ENCODE measurements at places on chromosomes 3 and 15. TPM values are rescaled to one million over a fixed set of nuclear protein-coding genes. Genes with fewer than 3 reads are reported as not detected.

DNA sequence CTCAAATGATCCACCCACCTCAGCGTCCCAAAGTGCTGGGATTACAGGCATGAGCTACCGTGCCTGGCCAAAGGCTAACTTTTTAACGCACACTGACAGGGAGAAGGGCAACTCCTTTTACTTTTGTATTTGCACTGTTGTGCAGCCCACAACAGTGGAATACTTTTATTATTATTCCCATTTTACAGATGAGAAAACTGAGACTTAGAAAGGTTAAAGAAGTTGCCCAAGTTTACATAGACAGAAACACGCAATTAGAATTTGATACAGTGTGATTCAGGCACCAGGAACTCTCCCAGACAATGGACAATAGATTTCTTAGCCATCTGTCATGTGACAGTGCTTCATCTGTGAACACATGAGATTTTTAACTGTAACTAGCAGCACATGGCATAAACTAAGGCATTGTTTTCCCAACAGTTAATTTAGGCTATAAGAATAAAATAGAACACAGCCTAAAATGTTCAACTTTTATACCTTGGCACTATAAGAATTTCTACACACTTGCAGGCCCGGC is 18.8 kb downstream of the STAG1 start:
- H3K27ac ChIP-seq: no peak overlapping the region
- H3K4me1 ChIP-seq: peaks cover 46% of the 10 kb centered on the region
- H3K36me3 ChIP-seq: peaks cover 14% of the 10 kb centered on the region

- peaks cover 5% of the 10 kb centered on the region for H3K36me3 ChIP-seq
- DNase-seq: peak; percentile 30
- peak overlapping the region; percentile 89 for H3K27ac ChIP-seq
- no peaks in the 10 kb centered on the region for H3K27me3 ChIP-seq
These were observed 790 bp downstream of the LAMP3 start for GRCh38 chr3:183161552-183162336.

The TRAIP gene
- total RNA-seq: 32.9 TPM

GRCh38 chr3:45890405-45890804 is 4.1 kb downstream of the CCR9 start:
- H3K27me3 ChIP-seq: peaks cover 58% of the 10 kb centered on the region
- no peak for DNase-seq
- peaks cover 6% of the 10 kb centered on the region for H3K36me3 ChIP-seq
- H3K27ac ChIP-seq: no peak overlapping the region
- peak overlapping the region; percentile 53 for H3K4me3 ChIP-seq

The MKRN2OS gene
- not detected for total RNA-seq

GRCh38 chr3:194522579-194523046 is 35.8 kb upstream of the ATP13A3 start:
- no peaks in the 10 kb centered on the region for H3K36me3 ChIP-seq
- H3K27me3 ChIP-seq: peaks cover 13% of the 10 kb centered on the region
- no peak overlapping the region for H3K27ac ChIP-seq
- peaks cover 10% of the 10 kb centered on the region for H3K4me1 ChIP-seq
- no peak overlapping the region for H3K4me3 ChIP-seq

GRCh38 chr15:44064706-44065105 is 130.4 kb downstream of the FRMD5 start:
- H3K4me1 ChIP-seq: no peaks in the 10 kb centered on the region
- DNase-seq: no peak
- H3K27me3 ChIP-seq: peaks cover 26% of the 10 kb centered on the region
- no peaks in the 10 kb centered on the region for H3K36me3 ChIP-seq
- no peak overlapping the region for H3K4me3 ChIP-seq

The SOX14 gene
- total RNA-seq: not detected

The OPA1 gene
- 61.3 TPM for total RNA-seq

DNA sequence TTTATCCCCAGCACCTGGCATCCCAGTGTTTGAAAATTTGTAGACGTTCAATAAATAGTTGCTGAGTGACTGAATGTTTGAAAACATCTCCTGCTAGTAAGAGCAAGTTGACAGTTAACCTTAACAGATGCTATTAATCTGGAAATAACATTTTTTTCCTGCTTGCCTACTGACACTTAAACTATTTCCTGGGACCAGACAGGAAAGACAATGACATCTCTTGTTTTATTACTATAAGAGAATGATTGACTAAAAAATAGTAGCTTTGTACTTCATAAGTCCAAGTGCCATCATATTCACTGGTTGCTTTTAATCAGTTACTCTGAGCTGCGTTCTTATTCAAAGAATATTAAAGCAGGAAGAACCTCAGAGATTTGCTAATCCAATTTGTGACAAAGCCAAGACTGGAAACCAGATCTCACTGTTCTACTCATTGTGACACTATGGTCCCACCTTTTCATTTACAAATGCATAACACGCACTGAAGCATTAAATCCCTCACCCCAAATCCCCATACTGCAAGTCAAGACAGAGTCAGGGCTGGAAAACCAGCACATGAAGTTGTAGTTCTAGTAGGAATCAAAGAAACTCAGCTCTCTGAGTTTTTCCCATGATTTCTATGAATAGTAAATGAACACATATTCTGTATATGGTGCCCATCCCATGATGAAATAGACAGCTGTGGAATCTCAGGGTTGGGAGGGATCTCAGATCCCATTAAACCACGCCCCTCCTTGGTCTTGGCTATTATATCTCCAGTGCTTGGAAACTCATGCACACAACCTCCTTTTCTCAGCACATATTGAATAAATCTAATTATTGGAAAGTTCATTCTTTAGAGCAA is 212.7 kb upstream of the P2RY1 start:
- DNase-seq: no peak
- H3K4me3 ChIP-seq: no peak overlapping the region
- H3K27me3 ChIP-seq: peaks cover 7% of the 10 kb centered on the region
- no peaks in the 10 kb centered on the region for H3K36me3 ChIP-seq
- no peaks in the 10 kb centered on the region for H3K4me1 ChIP-seq
- H3K27ac ChIP-seq: no peak overlapping the region

The EPHA3 gene
- not detected for total RNA-seq

DNA sequence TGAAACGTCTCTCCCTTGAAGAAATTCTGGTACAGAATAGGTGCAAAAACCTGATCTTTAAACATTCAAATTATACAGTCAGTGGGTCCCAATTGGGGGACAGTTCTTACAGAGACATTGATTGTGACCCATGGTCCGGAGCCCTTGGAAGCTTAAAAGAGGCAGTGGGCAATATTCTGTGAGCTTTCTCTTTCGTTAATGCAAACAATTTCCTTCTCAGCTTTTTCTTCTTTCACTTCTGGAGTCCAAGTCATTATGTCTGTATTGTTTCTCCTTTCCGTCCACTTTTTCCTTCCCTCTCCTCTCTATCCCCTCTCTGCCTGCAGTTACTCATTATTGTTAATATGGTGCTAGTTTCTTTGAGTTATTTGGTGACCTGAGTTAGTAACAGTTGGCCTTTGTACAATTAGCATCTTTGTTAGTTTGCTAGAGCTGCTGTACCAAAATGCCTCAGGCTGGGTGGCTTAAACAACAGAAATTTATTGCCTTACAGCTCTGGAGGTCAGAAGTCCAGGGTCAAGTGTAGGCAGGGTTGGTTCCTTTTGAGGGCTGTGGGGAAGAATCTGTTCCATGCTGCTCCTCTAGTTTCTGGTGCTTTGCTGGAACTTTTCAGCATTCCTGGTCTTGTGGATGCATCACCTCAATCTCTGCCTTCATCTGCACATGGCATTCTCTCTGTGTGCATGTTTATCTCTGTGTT is 102.6 kb downstream of the GMPS start:
- H3K36me3 ChIP-seq: no peaks in the 10 kb centered on the region
- no peak for DNase-seq
- H3K27me3 ChIP-seq: no peaks in the 10 kb centered on the region

The ATP8B4 gene
- total RNA-seq: 35.9 TPM

- no peak for DNase-seq
- H3K36me3 ChIP-seq: no peaks in the 10 kb centered on the region
- H3K4me3 ChIP-seq: no peak overlapping the region
- H3K4me1 ChIP-seq: peaks cover 9% of the 10 kb centered on the region
These were observed 112.2 kb upstream of the SLC6A11 start for GRCh38 chr3:10703875-10704274.

DNA sequence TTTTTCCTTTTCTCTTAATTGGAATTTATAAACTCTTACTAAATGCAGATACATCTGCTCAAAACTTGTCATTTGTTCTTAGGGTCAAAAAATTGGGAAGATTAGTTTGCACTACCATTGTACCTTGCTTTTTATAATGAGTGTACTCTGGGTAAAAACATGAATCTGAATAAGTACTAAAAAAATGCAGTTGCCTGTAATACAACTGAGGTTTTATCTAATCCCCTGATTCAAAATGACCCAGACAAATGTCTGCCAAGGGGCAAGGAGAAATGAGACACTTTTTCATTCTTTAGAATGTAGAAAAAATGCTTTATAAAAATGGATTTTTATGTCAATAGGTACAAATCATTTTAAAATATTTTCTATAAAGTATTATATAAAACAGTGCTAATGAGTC is 42.4 kb downstream of the RASA2 start:
- peaks cover 66% of the 10 kb centered on the region for H3K36me3 ChIP-seq
- no peak for DNase-seq
- no peak overlapping the region for H3K4me3 ChIP-seq
- no peaks in the 10 kb centered on the region for H3K27me3 ChIP-seq
- peaks cover 62% of the 10 kb centered on the region for H3K4me1 ChIP-seq

GRCh38 chr15:68241088-68241935 is 11.8 kb upstream of the CLN6 start:
- no peaks in the 10 kb centered on the region for H3K4me1 ChIP-seq
- peaks cover 6% of the 10 kb centered on the region for H3K27me3 ChIP-seq
- no peak for DNase-seq
- no peak overlapping the region for H3K4me3 ChIP-seq
- peaks cover 3% of the 10 kb centered on the region for H3K36me3 ChIP-seq
- no peak overlapping the region for H3K27ac ChIP-seq

DNA sequence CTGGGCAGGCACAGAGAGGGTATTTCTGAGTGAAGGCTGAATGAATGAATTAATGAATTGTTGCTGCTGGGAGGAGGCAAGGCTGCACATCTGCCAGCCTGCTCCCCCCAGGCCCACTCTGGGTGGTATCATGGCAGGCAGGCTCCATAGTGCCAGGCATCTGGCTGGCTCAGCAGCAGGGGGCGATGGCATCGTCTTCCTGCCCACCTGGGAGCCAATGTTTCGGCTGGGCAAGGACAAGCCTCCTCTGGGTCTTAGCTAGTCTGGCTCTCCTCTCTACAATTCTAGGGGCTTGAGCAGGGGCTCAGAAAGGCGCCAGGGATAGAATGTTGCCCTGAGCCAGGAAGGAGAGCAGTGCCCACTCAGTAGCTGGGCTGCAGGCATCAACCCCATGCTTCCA is 1.7 kb upstream of the TLR9 start:
- H3K27ac ChIP-seq: peak overlapping the region; percentile 85
- DNase-seq: no peak

Data from activated CD8-positive, alpha-beta T cell treated with anti-CD3 and anti-CD28 coated beads, Interleukin-2, amount 10 ng/mL, durations not matched to agents 7 days and 5 days (primary cell).